ENCODE measurements at places on chromosomes 4 and X.
A peak's percentile ranks its signal among the peaks of the same experiment; 100 is the strongest.

- no peak for DNase-seq
Observed at GRCh38 chr4:63296773-63297172, 1112.5 kb downstream of the TECRL start.

- no peak for DNase-seq
Observed at GRCh38 chr4:76596713-76597112, 161.7 kb downstream of the SHROOM3 start.

GRCh38 chr4:152245680-152246079, 290.2 kb downstream of the FBXW7 start:
- no peak for DNase-seq

- DNase-seq = no peak
Observed at GRCh38 chrX:134632355-134632754, 25.9 kb downstream of the PLAC1 start.

DNA sequence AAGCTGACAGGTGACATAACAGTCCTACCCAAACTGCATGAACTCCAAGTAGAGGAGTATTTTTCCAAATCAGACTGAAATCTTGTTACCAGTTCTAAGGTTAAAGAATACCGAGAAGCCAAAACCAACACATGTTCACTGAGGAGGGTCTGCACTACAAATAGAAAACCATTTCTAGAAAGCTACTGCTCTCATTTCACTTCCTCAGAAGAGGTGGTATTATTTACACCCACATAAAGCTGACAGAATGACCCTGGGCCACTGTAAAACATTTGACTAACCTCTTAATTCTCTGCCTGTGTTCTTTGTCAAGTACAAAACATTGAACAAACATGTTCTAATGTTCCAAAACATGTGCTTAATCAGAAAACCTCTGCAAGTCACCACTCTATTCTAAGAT, 95.8 kb downstream of the IQCM start:
- no peak for DNase-seq

DNA sequence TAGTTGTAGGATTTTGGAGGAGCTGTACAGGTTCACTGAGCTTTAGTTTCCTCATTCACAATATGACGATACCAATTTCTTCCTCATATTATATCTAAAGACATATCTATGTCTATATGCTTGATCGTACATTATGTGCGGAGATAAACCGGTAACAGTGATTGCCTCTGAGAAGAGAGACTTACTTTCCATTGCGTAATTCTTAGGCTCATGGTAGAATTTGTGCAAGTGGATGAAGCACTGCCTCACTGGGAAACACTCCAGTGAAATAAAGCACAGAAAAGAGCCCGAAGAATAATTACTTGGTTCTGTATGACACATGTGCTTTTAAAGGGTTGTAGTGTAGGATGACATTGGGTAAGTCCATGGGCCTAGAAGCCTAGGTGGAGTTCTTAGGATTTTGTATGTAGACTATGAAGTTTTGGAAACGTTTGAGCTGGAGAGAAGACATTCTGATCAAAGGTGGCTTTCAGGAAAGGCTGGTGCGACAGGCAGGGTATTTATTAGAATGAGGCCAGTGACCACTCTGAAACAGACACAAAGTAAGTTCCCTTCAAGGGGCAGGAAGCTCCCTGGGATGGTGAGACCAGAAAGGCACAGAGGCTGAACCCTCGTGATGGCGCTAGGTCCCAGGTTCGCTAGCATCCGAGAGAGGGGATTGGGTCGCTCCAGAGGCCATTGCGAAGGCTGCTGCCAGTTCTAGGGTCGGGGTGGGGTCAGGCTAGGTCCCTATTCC, 649 bp upstream of the VBP1 start:
- no peak for DNase-seq

DNA sequence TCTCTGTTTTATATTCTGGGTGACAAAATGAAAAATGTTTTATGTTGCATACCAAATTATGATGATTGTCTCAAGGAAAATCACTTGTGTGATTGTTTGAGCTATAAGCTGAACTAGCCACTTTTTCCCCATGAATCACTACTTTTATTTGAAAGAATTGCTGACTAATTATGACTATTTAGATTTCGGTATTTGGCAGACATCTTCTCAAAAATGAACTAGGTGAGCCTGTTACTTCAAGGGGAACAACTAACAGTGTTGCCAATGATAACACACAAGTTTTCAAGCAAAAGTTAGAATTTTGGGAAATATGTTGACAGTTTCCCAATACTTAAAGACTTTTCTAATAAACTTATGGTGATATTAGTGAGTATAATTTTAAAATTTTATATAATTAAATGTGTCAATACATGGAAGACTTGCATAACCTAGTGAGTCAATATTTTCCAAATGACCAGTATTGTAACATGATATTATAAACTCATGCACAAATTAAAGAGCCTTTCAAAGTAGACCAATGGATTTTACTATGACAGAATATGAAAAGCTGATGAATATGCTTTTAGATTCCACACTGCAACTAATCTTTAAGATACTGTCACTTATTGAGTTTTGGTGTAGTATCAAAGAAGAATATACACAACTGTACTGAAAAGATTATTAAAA, 187.7 kb upstream of the GATB start:
- no peak for DNase-seq

DNA sequence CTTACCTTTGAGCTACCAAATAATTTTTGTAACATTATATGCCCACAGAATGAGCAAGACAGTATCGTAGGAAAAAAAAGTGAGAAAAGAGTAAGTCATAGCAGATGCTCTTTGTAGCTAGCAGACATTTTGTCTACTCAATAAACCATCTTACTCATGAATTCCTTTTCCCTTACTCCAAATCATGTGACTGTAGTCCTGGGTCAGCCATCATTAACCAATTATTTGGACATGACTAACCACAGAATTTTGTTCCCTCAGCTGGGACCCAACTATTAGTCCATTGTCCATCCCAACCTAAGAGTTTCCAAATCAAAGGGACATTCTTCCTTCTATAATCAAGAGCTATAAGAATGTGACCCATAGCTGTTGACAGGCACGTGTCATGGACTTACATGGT, 11.4 kb downstream of the UBE2D3 start:
- DNase-seq = no peak

- DNase-seq = no peak
Observed at GRCh38 chrX:110242371-110242770, 75.5 kb downstream of the AMMECR1 start.

DNA sequence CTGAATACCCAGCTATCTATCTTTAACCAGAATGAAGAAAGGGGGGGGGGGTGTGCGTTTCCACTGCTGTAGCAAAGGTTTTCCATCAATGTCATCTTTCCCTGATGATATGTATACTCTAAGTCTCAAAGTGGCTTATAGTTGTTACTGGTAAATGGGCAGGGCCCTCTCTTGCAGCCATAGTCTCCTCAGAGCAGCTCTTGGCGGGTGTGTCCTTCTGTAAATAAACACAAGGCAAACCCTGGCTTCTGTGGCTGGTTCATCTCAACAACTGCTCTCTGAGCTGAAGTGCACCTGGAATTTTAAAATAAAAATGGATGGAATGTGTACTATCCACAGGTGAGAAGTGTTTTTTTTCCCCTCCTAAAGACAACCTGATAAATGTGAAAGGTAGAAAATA, 57.5 kb upstream of the SCML1 start:
- DNase-seq = no peak

GRCh38 chrX:129606918-129607317, 47.8 kb downstream of the APLN start:
- DNase-seq = peak; percentile 21

DNA sequence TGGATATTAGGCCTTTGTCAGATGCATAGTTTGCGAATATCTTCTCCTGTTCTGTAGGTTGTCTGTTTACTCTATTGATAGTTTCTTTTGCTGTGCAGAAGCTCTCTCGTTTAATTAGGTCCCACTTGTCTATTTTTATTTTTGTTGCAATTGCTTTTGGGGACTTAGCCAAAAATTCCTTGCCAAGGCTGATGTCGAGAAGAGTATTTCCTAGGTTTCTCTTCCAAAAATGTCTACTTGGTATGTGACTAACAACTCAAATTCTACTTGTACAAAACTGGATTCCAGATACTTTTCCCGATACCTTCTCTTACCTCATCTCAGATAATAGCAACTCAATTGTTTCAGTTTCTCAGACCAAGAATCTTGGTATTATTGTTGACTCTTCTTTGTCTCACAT, 142.4 kb upstream of the GLRA2 start:
- DNase-seq = no peak

DNA sequence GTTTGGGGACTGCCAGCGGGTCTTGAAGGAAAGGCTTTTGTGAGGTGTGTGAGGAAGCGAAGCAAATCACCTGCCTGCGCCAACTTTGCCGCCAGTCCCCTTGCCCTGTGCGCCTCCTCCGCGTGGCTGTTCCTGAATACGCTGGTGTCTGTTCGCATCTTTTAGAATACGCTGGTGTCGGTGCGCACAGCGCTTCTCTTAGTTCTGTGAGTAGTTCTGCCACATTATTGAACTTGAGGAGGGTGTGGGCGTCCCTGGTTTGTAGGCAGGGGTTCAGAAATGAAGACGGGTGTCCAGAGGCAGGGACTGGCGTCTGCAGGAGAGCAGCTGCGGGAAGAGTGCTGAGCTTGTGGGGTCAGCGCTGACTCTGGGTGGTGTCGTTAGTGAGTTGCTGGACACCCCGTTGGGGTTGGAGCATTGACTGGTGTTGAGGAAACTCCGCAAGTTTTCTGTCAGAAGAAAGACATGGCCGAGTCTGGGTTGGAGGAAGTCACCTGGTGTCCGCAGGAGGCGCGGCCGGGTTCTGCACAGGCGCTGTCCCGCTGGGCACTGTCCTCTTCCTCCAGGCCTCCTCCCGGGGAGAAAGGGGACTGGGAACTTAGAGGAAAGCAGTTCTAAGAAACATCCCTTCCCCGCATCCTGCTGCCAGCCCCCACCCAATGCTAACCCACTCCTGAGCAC, 930 bp downstream of the ZNF718 start:
- no peak for DNase-seq

GRCh38 chr4:173478201-173478912, 51.7 kb downstream of the HAND2 start:
- no peak for DNase-seq

DNA sequence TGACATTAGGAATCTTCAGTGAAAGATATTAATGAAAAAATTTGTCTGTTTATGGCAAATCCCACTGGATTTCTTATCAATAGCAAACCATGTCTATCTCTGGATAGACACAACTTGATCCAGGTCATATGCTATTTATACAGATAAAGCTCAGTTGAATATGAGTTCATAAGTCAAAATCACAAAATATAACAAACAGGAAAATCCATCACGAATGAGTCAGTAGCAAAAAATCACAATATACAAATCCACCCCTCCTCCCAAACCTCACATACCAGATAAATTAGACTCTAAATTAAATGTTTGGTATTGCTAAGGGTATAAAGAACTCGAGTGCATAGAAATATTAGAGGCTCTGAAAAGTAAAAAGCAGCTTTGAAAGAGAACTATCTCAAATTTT, 420.5 kb downstream of the TLL1 start:
- DNase-seq = no peak

DNA sequence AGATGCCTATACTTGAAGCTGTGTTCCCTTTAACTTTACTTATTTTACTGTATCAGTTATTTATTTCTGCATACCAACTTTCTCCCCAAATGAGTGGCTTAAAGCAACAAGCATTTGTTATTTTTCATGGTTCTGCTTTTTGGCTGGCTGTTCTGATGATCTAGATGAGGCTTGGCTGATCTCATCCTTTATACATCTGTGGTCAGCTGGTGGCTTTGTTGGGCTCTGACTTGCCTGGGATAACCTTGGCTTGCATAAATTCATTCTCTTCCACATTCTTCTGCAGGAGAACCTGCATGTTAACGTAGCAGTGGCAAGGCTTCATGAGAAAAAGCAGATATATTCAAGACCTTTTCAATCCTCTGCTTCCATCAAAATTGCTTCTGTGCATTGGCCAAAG, 1317.6 kb downstream of the ADGRL3 start:
- DNase-seq = no peak

Data from stimulated activated CD4-positive, alpha-beta T cell treated with anti-CD3 and anti-CD28 coated beads, Interleukin-4, amount 100 ng/mL, for 4 hours (primary cell).